ENCODE measurements at places on chromosomes 3 and 15.

DNA sequence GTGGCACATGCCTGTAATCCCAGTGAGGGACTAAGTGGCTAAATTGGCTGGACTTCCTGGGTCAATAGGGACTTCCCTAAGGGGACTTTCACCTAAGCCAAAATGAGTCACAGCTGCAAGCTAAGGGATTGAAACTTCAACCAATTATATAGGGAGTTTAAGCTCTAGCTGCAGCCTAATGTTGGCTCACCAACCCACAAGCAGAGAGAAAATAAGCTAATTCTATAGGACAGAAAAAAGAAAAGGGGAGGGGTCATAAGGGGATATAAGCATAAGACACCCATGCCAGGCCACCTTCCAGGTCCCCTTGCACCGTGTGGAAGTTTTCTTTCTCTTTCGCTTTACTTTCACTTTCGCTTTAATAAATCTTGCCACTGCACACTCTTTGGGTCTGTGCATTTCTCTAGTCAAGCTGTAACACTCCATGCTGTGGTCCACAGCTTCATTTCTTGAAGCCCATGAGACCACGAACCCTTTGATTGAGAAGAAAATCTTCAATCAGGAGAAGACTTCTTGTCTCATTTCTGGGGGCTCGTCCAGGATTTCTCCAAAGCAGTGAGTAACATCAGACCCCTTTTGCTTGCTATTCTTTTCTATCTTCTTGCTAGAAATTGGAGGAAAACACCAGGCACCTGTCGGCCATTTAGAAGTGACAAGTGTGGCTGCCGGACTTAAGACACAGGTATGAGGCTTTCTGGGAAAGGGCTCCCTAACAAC lies 192.3 kb downstream of the IGSF11 start:
- DNase-seq = no peak

GRCh38 chr3:171542976-171543375 lies 82.8 kb upstream of the TNIK start:
- DNase-seq = no peak

GRCh38 chr3:111712294-111713167 lies 117.4 kb upstream of the ZBED2 start:
- DNase-seq = no peak

GRCh38 chr3:187040516-187041361 lies 98.6 kb downstream of the RPL39L start:
- DNase-seq = no peak

GRCh38 chr15:33960549-33960935 lies 7.8 kb upstream of the CHRM5 start:
- DNase-seq = no peak

DNA sequence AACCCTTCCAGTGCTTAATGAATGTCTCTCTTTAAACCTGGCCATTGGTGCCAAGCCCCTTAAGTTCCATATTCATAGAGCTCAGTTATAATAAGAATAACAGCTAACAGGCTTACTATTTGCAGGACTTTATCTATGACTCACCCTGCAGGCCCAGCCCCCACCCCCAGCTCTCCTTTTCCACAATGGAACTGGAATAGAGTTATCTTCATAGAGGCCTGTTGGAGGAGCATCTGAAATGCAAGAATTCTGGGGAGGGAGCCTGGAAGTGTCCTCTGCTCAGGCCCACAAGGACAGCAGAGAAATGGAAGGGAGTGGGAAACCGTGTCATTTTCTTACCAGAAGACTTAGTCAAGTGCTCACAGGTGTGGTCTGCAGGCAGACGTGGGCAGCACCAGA lies 52.8 kb downstream of the SEMA5B start:
- DNase-seq = peak; percentile 31

- no peak for DNase-seq
Observed at GRCh38 chr3:58490860-58491501, 915 bp upstream of the KCTD6 start.

- DNase-seq = no peak
Observed at GRCh38 chr15:23890218-23890617, 203.1 kb upstream of the NDN start.

DNA sequence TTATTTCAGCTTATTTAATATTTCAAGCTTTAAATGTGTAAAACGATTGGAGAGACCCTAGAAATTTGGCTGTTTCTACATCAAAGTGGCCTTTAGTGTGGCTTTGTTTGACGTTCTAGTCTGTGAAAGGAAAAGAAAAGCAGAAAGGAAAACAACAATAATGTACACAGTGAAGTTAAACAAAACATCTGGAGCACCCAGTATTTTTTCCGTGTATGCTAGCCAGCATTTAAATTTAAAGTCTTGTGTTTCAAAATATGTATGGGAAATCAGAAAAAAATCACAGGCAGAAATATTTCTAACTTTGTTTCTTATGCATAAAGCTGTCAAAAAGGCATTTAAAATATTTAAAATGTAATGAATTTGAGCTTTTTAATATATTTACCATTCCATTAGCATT lies 218.1 kb downstream of the NAALADL2 start:
- no peak for DNase-seq

DNA sequence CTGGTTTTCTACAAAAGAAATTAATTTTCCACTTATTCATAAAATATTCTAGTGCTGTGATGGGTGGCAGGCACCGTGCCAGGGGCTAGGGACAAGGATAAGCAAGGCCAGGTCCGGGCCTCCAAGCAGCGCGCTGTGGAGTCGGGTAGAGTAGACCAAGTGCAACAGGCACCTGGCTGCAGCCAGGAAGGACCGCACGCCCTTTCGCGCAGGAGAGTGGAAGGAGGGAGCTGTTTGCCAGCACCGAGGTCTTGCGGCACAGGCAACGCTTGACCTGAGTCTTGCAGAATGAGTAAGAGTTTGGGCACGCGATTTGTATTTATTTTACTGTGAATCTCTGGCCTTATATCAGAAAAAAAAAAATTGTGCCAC lies at the start of gene CASR:
Gene CASR (plus strand): TSS at position 148 of the 372 bp plus-strand sequence. CDS start 70,522 bp downstream, outside the sequence.
- DNase-seq = no peak

DNA sequence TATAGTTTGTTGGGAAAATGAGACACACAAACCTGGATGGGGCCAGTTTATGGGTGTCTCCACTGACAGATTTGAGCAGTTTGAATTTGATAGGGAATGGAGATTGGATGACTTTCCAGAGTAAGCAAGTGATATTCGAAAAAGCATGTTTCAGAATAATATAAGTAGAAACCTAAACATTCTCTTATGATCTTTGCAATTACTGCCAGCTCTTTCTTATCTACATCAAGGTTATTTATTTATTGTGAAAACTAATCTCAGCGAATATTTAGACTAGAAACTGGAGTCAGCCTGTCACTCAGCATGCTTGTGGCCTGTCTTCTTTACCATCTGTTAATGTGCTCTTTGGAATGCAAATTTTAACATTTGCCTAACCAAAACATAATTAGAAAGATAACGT lies 57.8 kb upstream of the SPPL2A start:
- no peak for DNase-seq

DNA sequence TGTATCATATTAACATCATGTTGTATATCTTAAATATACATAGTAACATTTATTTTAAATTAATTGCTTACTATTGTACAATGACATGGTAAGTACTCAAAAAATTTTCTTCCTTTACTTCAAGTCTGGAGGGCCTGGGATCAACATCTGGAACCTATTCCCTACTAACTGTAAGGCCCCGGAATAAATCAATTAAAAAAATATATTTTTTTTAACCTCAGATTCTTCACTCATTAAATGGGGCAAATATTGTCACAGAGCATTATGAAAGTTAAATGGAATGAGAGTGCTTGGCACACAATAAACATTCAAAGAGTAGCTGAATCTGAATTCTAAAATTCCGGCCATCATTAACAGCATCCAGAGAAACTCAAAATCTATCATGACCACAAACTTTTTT lies 16.5 kb downstream of the GSK3B start:
- DNase-seq = no peak

DNA sequence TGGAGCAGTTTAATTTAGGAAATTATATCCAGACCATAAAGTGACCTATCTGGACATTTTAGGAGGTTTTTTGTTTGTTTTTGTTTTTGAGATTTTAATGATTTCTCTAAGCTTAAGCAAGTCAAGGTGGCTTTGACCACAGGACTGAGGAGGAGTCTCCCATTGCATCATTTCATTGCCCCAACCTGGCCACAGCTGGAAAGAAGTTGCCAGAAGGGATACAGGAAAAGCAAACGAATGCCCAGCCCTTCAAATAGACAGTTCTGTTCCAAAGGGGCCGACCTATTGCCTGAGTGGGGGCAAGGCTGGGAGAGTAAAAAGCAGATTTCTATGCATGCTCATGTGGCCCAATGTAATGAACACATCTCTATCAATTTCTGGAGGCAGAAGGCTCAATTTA lies 12.0 kb upstream of the ONECUT1 start:
- no peak for DNase-seq

- DNase-seq = no peak
Observed at GRCh38 chr3:150721285-150722130, 17.8 kb upstream of the ERICH6 start.

GRCh38 chr15:94053626-94054025 lies 177.7 kb upstream of the MCTP2 start:
- DNase-seq = no peak

GRCh38 chr15:53841651-53842050 lies 82.2 kb upstream of the WDR72 start:
- no peak for DNase-seq
